ENCODE measurements at places on chromosomes 11 and 22. TPM values are rescaled to one million over a fixed set of nuclear protein-coding genes. Genes with fewer than 3 reads are reported as not detected.
A peak's percentile ranks its signal among the peaks of the same experiment; 100 is the strongest.

GPHA2 gene
- not detected for total RNA-seq

YPEL1 gene
- 6.7 TPM for total RNA-seq

CYP2D6 gene
- total RNA-seq, result 1.0 TPM

FOLH1 gene
- 5.1 TPM for total RNA-seq

SLC22A8 gene
- not detected for total RNA-seq

CYB5R2 gene
- 14.2 TPM for total RNA-seq

MRPL49 gene
- total RNA-seq, result 53.7 TPM

DNA sequence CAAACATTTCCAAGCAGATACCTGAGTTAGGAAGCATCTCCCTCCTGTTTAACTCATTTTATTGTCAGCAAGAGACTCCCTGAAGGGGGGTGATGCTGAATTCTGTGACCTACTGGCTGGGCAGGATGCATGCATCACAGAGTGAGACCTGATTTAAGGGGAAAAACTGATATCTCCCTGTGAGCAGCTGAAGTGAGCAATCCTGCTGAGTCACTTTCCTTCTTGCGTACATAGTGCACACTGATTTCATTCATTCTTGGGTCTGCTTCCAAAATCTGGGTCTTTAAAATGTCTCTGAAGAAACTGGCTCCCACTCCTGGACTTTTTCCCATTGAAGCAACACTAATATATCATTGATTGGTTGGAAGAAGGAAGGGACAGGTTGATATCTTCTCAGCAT, 23.3 kb downstream of the P4HA3 start:
- H3K36me3 ChIP-seq, result no peaks in the 10 kb centered on the region
- H3K4me3 ChIP-seq, result no peak overlapping the region
- H3K4me1 ChIP-seq, result no peaks in the 10 kb centered on the region
- H3K27ac ChIP-seq, result no peak overlapping the region
- H3K27me3 ChIP-seq, result no peaks in the 10 kb centered on the region

DNA sequence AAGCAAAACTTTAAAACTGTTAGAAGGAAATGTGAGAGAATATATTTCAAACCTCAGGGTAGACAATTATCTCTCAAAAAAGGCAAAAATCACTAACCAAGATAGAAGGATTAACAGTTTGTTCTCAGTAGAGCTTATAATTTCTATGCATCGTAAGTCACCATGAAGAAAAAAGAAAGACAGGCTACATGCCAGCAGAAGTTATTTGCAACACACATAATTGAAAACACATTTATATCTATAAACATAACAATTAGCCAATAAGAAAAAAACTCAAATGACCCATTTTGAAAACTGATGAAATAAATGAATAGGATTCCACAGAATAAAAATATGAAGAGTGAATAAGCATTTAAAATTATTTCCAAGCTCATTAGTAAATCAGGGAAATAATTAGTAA, 24.4 kb upstream of the SNX19 start:
- H3K27ac ChIP-seq, result no peak overlapping the region
- no peaks in the 10 kb centered on the region for H3K27me3 ChIP-seq
- no peaks in the 10 kb centered on the region for H3K4me1 ChIP-seq
- H3K4me3 ChIP-seq, result no peak overlapping the region
- no peak for DNase-seq

DNA sequence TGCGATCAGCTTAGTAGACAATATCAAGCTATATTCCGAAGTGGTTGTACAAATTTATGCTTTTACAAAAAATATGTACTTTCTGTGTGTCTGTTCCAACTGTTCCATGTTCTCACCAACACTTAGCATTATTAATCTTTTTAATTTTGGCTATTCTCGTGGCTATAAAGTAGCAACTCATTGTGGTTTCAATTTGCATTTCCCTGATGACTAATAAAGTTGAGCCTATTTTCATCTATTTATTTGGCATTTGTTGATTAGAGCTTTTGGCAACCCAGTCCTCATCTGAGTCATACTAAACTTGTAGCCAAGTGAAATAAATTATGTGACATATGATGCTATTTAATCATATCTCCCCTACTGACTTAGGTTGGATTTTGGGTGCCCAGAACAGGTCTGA, 115.9 kb downstream of the FBXO7 start:
- H3K36me3 ChIP-seq, result no peaks in the 10 kb centered on the region
- no peak for DNase-seq
- no peak overlapping the region for H3K4me3 ChIP-seq

DNA sequence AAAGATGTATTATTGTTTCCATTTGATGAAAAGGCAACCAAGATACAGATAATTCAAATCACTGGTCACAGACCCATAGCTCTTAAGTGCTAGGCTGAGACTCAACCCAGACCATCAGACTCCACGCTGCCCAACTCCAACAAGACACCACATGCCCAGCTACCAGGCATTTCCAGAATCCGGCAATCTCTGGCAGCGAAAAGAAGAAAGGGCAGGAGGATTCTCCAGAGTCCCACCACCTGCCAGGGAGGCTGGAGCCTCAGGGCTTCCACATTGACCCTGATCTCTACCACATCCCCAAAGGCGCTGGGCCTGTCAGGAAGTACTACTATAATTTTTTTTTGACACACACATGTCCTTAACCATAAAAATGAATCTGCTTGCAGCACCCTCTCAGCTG, 61.4 kb upstream of the ARFGAP3 start:
- H3K4me1 ChIP-seq, result peaks cover 46% of the 10 kb centered on the region
- H3K27me3 ChIP-seq, result no peaks in the 10 kb centered on the region
- H3K36me3 ChIP-seq, result no peaks in the 10 kb centered on the region
- peak; percentile 6 for DNase-seq

- H3K4me1 ChIP-seq, result peaks cover 6% of the 10 kb centered on the region
- no peaks in the 10 kb centered on the region for H3K36me3 ChIP-seq
- DNase-seq, result no peak
- no peaks in the 10 kb centered on the region for H3K27me3 ChIP-seq
- no peak overlapping the region for H3K27ac ChIP-seq
- H3K4me3 ChIP-seq, result no peak overlapping the region
Observed at GRCh38 chr11:121372671-121373429, 79.3 kb upstream of the SORL1 start.

GRCh38 chr11:130025371-130025770, 22.7 kb upstream of the PRDM10 start:
- no peak overlapping the region for H3K4me3 ChIP-seq
- DNase-seq, result no peak
- H3K27me3 ChIP-seq, result no peaks in the 10 kb centered on the region
- no peaks in the 10 kb centered on the region for H3K36me3 ChIP-seq
- no peak overlapping the region for H3K27ac ChIP-seq

DNA sequence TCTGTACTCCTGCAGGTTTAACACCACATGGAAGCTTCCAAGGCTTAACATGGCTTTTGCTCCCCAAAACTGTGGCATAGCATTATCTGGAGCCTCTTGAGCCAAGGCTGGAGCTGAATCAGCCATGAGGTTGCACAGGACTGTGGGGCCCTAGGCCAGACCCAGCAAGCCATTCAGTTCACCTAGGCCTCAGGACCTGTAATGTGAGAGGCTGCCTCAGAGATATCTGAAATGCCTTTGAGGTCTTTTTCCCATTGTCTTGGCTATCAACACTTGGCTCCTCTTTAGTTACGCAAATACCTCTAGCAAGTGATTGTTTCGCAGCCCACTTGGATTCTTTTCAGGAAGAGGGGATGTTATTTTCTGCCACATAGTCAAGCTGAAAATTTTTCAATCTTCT, 72.0 kb downstream of the VPREB1 start:
- no peak for DNase-seq
- H3K4me1 ChIP-seq, result no peaks in the 10 kb centered on the region
- H3K27me3 ChIP-seq, result no peaks in the 10 kb centered on the region
- H3K4me3 ChIP-seq, result no peak overlapping the region

- H3K27me3 ChIP-seq, result no peaks in the 10 kb centered on the region
- no peak overlapping the region for H3K4me3 ChIP-seq
- no peaks in the 10 kb centered on the region for H3K36me3 ChIP-seq
- no peak for DNase-seq
- H3K27ac ChIP-seq, result no peak overlapping the region
Observed at GRCh38 chr11:26227883-26228502, 103.9 kb upstream of the ANO3 start.

GRCh38 chr11:119400860-119401259, 19.4 kb upstream of the USP2 start:
- H3K27ac ChIP-seq, result no peak overlapping the region
- H3K4me3 ChIP-seq, result no peak overlapping the region
- H3K4me1 ChIP-seq, result no peaks in the 10 kb centered on the region
- no peaks in the 10 kb centered on the region for H3K36me3 ChIP-seq

GRCh38 chr11:95499516-95500135, 268.6 kb upstream of the SESN3 start:
- no peaks in the 10 kb centered on the region for H3K4me1 ChIP-seq
- DNase-seq, result no peak
- H3K4me3 ChIP-seq, result no peak overlapping the region
- H3K27me3 ChIP-seq, result no peaks in the 10 kb centered on the region
- H3K27ac ChIP-seq, result no peak overlapping the region

DNA sequence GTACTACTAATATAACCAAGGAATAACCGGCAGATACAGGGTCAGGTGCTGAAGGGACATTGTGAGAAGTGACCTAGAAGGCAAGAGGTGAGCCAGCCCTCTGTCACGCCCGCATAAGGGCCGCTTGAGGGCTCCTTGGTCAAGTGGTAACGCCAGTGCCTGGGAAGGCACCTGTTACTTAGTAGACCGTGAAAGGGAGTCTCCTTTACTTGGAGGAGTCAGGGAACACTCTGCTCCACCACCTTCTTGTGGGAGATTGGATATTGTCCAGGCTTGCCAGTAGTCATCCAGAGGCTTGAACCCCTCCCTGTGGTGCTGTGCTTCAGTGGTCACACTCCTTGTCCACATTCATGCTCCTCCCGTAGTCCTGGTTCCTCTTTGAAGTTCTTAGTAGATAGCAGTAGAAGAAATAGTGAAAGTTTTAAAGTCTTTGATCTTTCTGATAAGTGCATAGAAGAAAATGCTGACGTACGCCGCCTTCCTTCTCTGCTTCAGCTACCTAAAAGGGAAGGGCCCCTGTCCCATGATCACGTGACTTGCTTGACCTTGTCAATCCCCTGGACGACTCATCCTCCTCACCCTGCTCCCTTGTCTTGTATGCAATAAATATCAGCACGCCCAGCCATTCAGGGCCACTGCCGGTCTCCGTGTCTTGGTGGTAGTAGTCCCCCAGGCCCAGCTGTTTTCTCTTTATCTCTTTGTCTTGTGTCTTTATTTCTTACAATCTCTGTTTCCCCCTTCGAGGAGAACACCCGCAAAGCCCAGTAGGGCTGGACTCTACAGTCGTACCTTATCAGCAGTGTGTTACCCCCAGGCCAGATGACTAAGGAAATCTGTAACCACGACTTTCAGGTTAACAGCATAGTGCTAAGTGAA, 6.1 kb downstream of the NUP50 start:
- H3K27ac ChIP-seq, result no peak overlapping the region
- H3K4me3 ChIP-seq, result no peak overlapping the region
- H3K27me3 ChIP-seq, result no peaks in the 10 kb centered on the region
- peaks cover 70% of the 10 kb centered on the region for H3K36me3 ChIP-seq
- DNase-seq, result no peak

DNA sequence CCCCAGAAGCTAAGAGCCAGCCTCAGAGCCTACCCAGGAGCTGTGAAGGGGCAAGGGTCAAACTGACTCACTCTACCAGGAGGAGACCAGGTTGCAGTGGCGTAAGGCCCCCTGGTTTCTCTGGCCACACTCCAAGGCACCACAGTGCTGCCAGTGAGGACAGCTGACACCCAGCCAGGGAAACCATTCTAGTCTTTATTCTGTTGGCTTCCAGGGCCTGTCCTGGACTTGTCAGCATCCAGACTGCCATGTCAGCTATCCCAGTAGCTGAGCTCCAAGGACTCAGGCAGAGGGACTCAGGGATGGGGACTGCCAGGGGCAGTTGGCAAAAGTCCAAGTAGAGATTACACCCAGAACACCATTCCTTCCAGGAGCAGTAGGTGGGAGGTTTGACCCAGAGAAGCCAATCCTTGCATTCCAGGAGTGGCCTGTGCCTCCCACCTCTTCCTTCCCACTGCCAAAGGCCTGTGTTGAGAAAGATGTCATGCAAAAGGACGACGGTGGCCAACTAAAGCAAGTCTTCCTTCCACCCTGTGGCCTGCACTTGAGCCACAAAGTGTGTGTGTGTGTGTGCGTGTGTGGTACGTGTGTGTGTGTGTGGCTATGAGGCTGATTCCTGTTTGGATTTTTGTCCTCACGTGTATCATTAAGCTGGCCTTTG, 3.6 kb upstream of the MAPK8IP1 start:
- H3K27ac ChIP-seq, result no peak overlapping the region
- H3K27me3 ChIP-seq, result no peaks in the 10 kb centered on the region
- no peak overlapping the region for H3K4me3 ChIP-seq
- DNase-seq, result no peak
- H3K36me3 ChIP-seq, result peaks cover 43% of the 10 kb centered on the region
- peaks cover 4% of the 10 kb centered on the region for H3K4me1 ChIP-seq

GRCh38 chr11:95193541-95193940, 37.5 kb downstream of the SESN3 start:
- H3K27ac ChIP-seq, result no peak overlapping the region
- H3K4me3 ChIP-seq, result no peak overlapping the region
- H3K4me1 ChIP-seq, result no peaks in the 10 kb centered on the region
- no peak for DNase-seq
- peaks cover 14% of the 10 kb centered on the region for H3K36me3 ChIP-seq

DNA sequence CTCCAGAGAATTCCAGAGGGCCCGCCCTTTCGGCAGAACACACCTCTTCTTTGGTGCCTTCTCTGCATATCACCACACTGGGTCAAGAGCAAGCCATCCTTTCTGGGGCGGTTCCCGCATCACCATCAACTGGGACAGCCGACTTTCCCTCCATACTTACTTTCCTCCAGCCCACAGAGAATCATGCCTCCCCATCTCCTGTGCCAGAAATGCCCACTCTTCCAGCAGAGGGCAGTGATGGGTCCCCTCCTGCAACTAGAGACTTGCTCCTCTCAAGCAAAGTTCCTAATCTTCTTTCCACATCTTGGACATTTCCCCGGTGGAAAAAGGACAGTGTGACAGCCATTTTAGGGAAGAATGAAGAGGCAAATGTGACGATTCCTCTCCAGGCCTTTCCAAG, 157.7 kb downstream of the C11orf91 start:
- no peak overlapping the region for H3K27ac ChIP-seq
- peaks cover 4% of the 10 kb centered on the region for H3K27me3 ChIP-seq
- H3K4me3 ChIP-seq, result no peak overlapping the region

DNA sequence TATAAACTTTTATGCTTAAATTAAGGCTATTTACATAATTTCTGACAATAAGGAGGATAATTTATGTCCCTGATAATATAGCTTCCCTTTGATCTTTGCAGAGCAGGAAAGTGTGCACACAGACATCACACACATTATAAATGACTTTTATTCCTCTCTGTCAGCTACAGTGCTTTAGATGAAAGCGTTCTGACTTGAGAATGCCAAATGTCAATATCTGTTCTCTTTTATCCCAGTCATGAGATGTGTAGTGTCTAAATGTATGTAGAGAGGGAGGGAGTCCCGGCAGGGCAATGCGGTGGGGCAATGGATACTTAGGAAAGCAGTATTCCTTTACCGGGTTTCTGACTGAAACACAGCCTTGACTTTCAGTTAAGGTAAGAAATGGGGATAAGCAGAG, 225.4 kb upstream of the CHORDC1 start:
- H3K4me3 ChIP-seq, result no peak overlapping the region
- no peaks in the 10 kb centered on the region for H3K27me3 ChIP-seq
- H3K27ac ChIP-seq, result no peak overlapping the region
- H3K4me1 ChIP-seq, result no peaks in the 10 kb centered on the region
